ENCODE measurements at places on chromosomes 2 and 18.
A peak's percentile ranks its signal among the peaks of the same experiment; 100 is the strongest.

GRCh38 chr2:173496746-173497145, 142.1 kb downstream of the CDCA7 start:
- no peaks in the 10 kb centered on the region for H3K36me3 ChIP-seq
- H3K27ac ChIP-seq: peak overlapping the region; percentile 39
- H3K4me3 ChIP-seq: peak overlapping the region; percentile 9

- no peak for DNase-seq
- H3K27ac ChIP-seq: no peak overlapping the region
- no peaks in the 10 kb centered on the region for H3K4me1 ChIP-seq
- no peak overlapping the region for H3K4me3 ChIP-seq
These were observed 18.9 kb upstream of the PNPT1 start for GRCh38 chr2:55712477-55713060.

- H3K27me3 ChIP-seq: no peaks in the 10 kb centered on the region
- H3K4me1 ChIP-seq: peaks cover 9% of the 10 kb centered on the region
- H3K27ac ChIP-seq: no peak overlapping the region
- no peak overlapping the region for H3K4me3 ChIP-seq
- no peak for DNase-seq
These were observed 38.6 kb downstream of the FEZ2 start for GRCh38 chr2:36559221-36559942.

DNA sequence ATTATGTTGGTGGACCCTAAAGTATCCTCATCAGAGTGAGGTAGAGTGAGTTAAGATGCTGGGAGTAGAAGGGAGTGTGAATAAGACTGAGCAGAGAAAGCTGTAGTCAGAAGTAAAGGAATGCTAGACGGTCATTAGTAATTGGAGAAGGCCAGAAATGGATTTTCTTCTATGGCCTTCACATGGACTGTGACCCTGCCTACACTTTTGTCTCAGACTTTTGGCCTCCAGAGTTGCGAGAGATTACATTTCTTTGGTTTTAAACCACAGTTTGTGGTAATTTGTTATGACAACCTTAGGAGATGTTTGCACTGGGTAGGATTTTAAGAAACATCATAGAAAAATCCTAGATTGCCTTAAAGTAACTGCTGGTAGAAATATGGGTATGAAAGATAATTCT, 1267.7 kb upstream of the TMEFF2 start:
- H3K27me3 ChIP-seq: no peaks in the 10 kb centered on the region
- DNase-seq: no peak
- no peak overlapping the region for H3K4me3 ChIP-seq
- H3K36me3 ChIP-seq: no peaks in the 10 kb centered on the region
- H3K4me1 ChIP-seq: no peaks in the 10 kb centered on the region

GRCh38 chr18:58177896-58178470, 134.0 kb downstream of the NEDD4L start:
- H3K4me1 ChIP-seq: peaks cover 16% of the 10 kb centered on the region
- no peak for DNase-seq
- H3K27ac ChIP-seq: no peak overlapping the region
- H3K36me3 ChIP-seq: no peaks in the 10 kb centered on the region

All from vagina (tissue), 2 donors.